Upper lobe of left lung (tissue), 6 donors: ENCODE measurements at places on chromosomes 2 and 18.

- no peaks in the 10 kb centered on the region for H3K36me3 ChIP-seq
- no peak for DNase-seq
- H3K27me3 ChIP-seq = no peaks in the 10 kb centered on the region
These were observed 50.2 kb upstream of the KCNE4 start for GRCh38 chr2:223001797-223002175.

DNA sequence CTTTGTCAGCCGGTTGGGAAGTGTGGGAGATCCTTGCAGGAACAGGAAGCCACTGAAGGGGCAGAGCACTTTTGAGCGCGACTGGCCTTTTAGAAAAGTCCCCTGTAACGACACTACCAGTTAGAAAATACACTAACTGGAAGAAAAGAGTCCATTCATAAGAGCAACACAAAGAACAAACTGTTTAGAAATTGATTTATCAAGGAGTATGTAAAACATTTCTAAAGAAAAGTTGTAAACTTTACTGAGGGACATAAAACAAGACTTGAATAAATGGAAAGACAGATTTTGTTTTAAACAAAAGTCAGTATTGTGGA lies 29.8 kb upstream of the POMC start:
- no peak overlapping the region for H3K4me3 ChIP-seq
- H3K27ac ChIP-seq = no peak overlapping the region
- no peaks in the 10 kb centered on the region for H3K36me3 ChIP-seq

DNA sequence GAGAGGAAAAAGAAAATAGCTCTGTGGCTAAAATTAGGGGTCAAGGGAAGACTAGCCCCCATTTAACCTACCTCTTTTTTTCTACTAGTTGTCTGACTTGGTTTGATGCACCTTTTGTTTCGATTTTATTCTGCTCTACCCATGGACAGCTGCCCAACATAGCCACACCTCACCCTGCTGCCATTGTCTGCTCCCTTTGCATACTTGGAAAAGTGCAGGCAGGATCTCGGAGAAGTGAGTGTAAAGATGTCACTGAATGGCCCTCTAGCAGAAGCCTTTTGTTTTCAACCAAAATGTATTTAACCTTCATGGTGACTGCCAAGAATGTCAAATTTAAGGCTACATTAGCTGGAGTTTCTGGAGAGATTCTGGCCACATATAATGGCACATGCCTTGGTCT lies 62.9 kb downstream of the SETBP1 start:
- peak overlapping the region; percentile 29 for H3K27ac ChIP-seq
- no peak overlapping the region for H3K4me3 ChIP-seq

- no peaks in the 10 kb centered on the region for H3K27me3 ChIP-seq
- H3K4me3 ChIP-seq = no peak overlapping the region
- peaks cover 9% of the 10 kb centered on the region for H3K4me1 ChIP-seq
- DNase-seq = no peak
- H3K36me3 ChIP-seq = no peaks in the 10 kb centered on the region
These were observed 456.1 kb downstream of the LPIN1 start for GRCh38 chr2:12202313-12203075.

- no peaks in the 10 kb centered on the region for H3K27me3 ChIP-seq
- DNase-seq = no peak
- H3K4me3 ChIP-seq = no peak overlapping the region
- H3K36me3 ChIP-seq = peaks cover 7% of the 10 kb centered on the region
These were observed 56.5 kb downstream of the TFCP2L1 start for GRCh38 chr2:121228521-121228920.

DNA sequence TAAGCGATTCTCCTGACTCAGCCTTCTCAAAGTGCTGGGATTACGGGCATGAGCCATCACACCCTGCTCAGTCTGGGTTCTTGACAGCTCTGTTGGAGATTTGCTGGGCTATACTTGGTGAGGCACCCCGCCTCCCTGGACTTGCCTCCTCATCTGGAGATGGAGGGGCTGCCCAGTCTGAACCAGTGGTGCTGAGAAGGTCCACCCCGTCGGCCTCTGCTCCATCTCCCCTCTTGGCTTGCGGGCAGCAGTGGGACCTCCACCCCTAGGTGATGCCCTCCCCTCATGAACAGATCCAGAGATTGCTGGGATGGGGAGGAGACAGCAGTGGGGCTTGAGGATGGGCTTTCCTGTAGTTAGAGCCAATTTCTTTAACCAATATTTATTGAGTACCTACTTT lies 120.9 kb downstream of the CLIP4 start:
- no peaks in the 10 kb centered on the region for H3K36me3 ChIP-seq
- no peak for DNase-seq
- no peaks in the 10 kb centered on the region for H3K4me1 ChIP-seq

DNA sequence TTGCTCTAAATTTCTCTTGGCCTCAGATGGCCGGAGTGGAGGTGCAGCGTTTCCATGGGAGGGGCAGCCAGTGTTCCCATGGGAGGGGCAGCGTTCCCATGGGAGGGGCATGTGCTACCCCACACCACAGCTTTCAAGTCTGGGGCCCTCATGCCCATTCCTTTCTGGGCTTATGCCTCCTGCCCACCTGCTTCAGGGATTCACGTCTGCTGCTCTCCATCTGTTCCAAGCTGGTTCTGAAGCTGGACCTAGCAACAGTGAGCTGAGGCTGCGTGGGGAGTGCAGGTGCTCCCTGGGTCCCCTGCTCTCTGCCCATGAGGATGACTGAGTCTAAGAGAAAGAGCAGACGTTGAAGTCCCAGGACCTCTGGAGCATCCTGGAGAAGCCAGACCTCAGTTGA lies 243.1 kb upstream of the PXDN start:
- H3K4me3 ChIP-seq = no peak overlapping the region
- H3K27ac ChIP-seq = no peak overlapping the region
- no peaks in the 10 kb centered on the region for H3K27me3 ChIP-seq
- no peak for DNase-seq

DNA sequence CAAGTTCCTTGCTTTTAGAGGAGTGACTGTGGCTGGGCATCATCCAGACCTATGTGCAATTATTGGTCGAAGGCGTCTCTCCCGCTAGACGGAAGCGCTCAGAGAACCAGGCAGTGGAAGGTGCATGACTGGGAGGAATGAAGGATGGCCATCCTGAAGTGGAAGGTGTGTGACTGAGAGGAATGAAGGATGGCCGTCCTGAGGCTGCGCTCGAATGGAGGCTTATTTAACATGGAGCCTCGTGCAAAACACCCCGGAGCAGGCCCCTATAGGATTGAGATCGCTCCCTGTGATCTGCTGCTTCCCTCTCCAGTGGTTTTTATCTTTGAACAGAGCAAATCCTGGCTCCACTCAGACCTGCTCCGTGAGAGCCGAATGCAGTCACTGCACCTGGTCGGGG lies 140.2 kb upstream of the ID2 start:
- H3K4me1 ChIP-seq = peaks cover 54% of the 10 kb centered on the region
- no peak overlapping the region for H3K4me3 ChIP-seq
- no peak for DNase-seq
- H3K27me3 ChIP-seq = no peaks in the 10 kb centered on the region

- no peak for DNase-seq
- no peaks in the 10 kb centered on the region for H3K27me3 ChIP-seq
- no peak overlapping the region for H3K27ac ChIP-seq
- no peak overlapping the region for H3K4me3 ChIP-seq
- H3K36me3 ChIP-seq = no peaks in the 10 kb centered on the region
These were observed 19.4 kb downstream of the SERPINB13 start for GRCh38 chr18:63606526-63606925.

GRCh38 chr2:65660340-65660739 lies 227.9 kb upstream of the SPRED2 start:
- H3K27ac ChIP-seq = no peak overlapping the region
- no peak overlapping the region for H3K4me3 ChIP-seq
- H3K27me3 ChIP-seq = no peaks in the 10 kb centered on the region
- H3K4me1 ChIP-seq = no peaks in the 10 kb centered on the region
- H3K36me3 ChIP-seq = no peaks in the 10 kb centered on the region

GRCh38 chr2:207919164-207919919 lies 106.0 kb downstream of the PLEKHM3 start:
- H3K4me1 ChIP-seq = no peaks in the 10 kb centered on the region
- no peaks in the 10 kb centered on the region for H3K36me3 ChIP-seq
- no peak overlapping the region for H3K4me3 ChIP-seq
- no peak overlapping the region for H3K27ac ChIP-seq

GRCh38 chr2:168633200-168633599 lies 169.2 kb upstream of the NOSTRIN start:
- H3K27me3 ChIP-seq = no peaks in the 10 kb centered on the region
- H3K36me3 ChIP-seq = no peaks in the 10 kb centered on the region
- no peak overlapping the region for H3K27ac ChIP-seq

DNA sequence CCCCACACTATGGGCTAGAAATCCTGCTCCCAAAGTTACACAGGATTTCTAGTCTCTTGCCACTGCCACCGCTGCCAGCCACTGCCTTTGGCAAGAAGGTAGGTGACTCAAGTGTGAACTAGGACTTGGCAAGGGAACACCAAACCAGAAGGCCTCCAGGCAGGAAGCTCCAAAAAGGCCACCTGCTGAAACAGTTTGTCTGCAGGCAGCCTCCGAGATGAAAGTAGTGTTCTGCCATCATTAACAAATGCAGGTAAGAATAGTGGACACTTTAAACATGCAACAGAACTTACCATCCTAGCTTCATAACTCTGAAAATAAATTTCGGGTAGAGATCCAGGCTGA lies 3.9 kb downstream of the ANKRD44 start:
- H3K27me3 ChIP-seq = no peaks in the 10 kb centered on the region
- peak; percentile 65 for DNase-seq
- peak overlapping the region; percentile 96 for H3K27ac ChIP-seq
- H3K36me3 ChIP-seq = no peaks in the 10 kb centered on the region

DNA sequence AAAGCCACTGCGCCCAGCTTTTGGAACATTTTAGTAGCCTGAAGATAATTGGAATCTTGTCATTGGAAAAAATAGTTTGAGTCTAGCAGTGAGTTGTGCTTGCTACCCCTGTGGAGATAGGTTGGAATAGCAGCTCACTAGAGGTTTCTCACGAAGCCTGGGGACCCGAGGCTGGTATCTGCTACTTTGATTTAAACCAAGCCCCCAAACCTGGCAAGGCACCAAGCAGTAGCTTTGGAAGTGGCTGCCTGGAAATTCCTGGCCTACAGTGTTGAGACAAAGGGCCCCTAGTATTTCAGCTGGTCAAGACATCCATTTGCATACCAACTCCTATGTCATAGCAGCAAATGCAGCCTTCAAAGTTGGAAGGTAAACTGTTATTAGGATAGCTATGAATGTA lies 42.1 kb downstream of the NOP58 start:
- H3K4me3 ChIP-seq = no peak overlapping the region
- H3K27ac ChIP-seq = no peak overlapping the region
- H3K27me3 ChIP-seq = no peaks in the 10 kb centered on the region
- no peak for DNase-seq

GRCh38 chr2:134199123-134199522 lies 54.7 kb upstream of the MGAT5 start:
- no peaks in the 10 kb centered on the region for H3K27me3 ChIP-seq
- peaks cover 10% of the 10 kb centered on the region for H3K4me1 ChIP-seq
- no peak overlapping the region for H3K4me3 ChIP-seq
- H3K27ac ChIP-seq = no peak overlapping the region
- DNase-seq = no peak

GRCh38 chr2:192194265-192194865 lies 368 bp downstream of the TMEFF2 start:
- peaks cover 30% of the 10 kb centered on the region for H3K4me1 ChIP-seq
- H3K36me3 ChIP-seq = no peaks in the 10 kb centered on the region
- peaks cover 12% of the 10 kb centered on the region for H3K27me3 ChIP-seq
- peak; percentile 85 for DNase-seq

DNA sequence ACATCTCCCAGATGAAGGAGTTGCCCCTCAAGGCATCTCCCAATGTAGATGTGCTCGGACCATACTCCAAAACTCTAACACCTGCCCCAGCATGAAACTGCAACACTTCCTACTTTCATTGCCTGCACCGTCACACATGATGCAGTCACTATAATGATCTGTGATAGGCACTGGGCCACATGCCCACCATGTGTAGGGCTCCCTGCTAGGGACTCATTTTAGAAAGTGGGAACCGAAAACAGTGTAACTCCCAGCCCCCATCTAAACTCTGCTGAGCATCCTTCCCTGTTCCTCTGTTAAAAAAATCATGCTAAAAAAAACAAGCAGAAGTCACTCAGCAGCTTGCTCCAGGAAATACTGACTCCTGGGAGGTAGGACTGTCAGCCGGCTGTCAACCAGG lies 496.1 kb upstream of the RAB6C start:
- no peak overlapping the region for H3K27ac ChIP-seq
- no peaks in the 10 kb centered on the region for H3K4me1 ChIP-seq
- H3K4me3 ChIP-seq = no peak overlapping the region
- DNase-seq = no peak
